ENCODE measurements at places on chromosomes 2 and 18.
A peak's percentile ranks its signal among the peaks of the same experiment; 100 is the strongest.

- peak; percentile 28 for DNase-seq
These were observed 416.8 kb upstream of the SLC14A2 start for GRCh38 chr18:45198526-45198925.

- DNase-seq = no peak
These were observed 240.9 kb downstream of the ICOS start for GRCh38 chr2:204177251-204177976.

DNA sequence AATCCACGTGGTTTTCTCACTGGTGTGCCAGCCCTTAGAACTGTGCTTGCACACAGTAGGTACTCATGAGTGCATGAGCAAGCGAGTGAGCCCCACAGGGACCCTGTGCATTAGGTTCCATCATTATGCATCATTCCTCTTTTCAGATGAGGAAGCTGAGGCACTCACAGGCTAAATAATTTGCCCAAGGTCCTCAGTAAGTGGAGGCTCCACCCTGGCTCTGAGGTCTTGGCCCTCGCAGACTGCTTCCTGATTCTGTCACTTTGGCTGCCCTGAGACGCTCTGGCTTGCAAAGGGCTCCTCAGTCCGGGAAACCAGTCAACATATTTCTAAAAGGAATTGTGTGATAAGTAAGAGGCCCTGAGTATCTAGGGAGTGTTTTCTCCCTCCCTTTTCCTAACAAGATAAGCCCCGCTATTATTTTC lies 71.7 kb downstream of the IL1R2 start:
- DNase-seq = peak; percentile 45

DNA sequence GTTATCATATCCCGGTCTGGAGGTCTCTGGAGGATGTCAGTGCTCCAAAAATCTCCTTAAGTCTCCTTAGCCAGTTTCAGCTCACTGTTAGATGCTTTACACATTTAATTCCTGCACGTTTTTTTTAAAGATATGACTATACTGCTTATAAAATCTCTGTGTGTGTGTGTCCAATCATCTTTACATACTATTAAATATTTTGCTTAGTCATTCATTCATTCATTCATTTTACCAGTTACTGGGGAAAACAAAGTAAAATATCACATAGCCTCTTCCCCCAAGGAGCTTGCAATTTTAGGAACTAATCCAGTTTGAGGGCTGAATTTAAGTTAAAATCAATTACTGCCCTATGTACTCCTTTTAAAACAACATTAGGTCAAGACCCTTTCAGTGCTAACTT lies 293.2 kb upstream of the LYPD1 start:
- no peak for DNase-seq

- peak; percentile 96 for DNase-seq
These were observed 256.6 kb upstream of the CTAGE1 start for GRCh38 chr18:22674272-22674671.

DNA sequence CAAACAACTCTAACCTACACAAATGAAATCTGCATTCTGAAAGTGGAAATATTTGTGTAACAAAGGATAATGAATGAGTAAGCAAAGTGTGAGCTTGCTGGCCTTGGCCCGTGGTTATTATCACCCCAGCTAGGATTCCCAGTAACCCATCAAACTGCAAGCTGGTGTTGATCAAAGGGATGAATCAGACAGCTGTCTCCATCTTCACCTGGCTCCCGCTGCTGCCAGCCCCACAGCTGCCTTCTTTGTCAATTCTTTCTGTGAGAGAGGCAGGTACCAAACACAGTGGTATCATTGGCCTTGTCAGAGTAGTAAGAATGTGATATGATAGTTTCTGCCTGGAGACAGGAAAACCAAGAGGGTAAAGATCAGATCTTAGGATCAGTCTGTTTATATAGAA lies 25.2 kb upstream of the RGPD4 start:
- no peak for DNase-seq

DNA sequence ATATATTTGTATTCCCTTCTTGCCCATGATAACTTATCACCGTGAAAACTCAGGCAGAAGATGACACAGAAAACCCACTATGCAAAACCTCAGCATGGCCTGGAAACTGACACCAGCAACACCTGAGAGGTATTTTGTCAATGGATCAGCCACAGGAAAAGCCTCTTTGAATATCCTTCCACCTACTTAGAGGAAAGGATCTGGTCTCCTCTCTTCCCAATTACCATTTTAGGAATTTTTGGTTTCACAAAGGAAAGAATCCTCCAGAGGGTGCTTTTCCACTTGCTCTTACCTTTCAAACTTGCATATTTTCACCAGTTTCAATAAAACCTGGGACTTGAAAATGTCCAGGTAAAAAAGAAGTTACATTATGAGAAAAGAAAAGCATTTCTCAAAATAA lies 20.0 kb upstream of the MEIS1 start:
- no peak for DNase-seq

GRCh38 chr2:96699621-96700020 lies 40.2 kb downstream of the LMAN2L start:
- DNase-seq = no peak

GRCh38 chr2:122451697-122452096 lies 696.2 kb downstream of the TSN start:
- no peak for DNase-seq

DNA sequence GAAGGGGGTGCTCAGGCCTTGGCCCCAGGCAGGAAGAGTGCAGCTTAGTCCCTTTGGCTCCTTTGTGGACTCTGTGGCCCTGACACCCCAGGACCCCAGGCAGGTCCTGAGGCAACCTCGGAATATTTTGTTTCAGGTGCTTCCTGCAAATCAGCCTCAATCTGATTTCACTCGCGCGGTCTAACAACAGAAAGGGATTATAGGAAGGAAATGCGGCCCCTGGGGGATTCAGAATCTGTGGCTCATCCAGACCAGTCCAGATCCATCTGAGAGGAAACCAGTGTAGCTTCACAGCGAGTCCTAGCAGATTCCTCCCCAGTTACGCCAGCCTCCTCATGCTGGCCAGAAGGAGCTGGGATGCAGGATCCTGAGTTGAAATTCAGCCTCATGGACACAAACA lies 59.5 kb upstream of the YWHAQ start:
- peak; percentile 90 for DNase-seq

DNA sequence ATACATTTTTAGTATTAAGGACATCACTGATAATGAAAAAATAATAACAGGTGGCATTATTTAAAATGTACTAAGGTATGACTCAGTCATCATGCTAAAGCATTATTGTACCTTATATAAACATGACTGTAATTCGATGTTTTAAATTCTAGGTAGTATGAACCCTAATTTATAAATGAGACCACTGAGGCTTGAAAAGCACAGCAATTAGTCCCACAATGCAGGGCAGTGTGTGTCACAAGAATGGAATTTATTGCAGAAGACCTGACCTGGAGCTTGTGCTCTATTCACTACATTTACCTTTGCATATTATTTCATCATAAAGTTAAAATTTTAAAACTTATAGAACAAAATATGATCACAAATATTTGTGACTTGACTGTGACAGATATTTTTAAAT lies 358.5 kb upstream of the DSEL start:
- no peak for DNase-seq

- DNase-seq = no peak
These were observed 345.9 kb upstream of the SPHKAP start for GRCh38 chr2:228527197-228527881.

DNA sequence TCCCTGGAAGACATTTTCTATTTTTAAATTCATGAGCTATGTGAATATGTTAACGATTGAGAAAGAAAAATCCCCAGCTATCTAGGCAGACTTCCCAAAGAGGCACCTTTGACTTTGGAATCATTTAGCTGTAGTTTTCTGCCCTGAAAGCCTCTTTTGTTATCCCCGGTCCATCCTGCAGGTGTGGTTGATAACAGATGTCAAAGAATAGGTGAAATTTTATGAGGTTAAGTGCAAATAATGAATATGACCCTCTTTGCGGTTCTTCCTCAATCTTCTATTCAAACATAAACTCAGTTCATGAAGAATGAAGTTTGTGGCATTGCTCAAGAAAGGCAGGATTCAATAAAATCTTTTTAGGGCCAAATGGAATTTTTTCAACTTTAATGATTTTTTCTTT lies 51.6 kb upstream of the ATP8B1 start:
- DNase-seq = no peak

- DNase-seq = no peak
These were observed 55.7 kb upstream of the PDE1A start for GRCh38 chr2:182482511-182482910.

DNA sequence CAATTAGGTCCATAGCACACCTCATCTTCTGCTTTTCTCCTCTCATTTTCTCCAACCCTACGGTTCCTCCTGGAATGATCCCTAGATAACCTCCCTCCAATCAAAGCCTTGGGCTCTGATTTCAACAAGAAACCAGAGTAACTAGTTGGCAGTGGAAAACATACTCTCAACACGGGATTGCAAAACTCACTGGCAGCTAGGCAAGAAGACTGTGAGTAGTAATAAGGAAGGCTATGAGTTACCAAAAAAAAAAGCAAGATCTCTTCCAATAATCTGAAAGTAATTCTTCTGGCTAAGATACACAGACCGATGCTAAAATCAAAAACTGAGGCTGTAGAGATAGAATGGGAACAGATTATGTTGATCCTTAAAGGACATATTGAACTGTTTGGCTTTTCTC lies 28.4 kb upstream of the CCDC102B start:
- no peak for DNase-seq

- DNase-seq = peak; percentile 48
These were observed 264.4 kb upstream of the FIGN start for GRCh38 chr2:164000176-164000575.

DNA sequence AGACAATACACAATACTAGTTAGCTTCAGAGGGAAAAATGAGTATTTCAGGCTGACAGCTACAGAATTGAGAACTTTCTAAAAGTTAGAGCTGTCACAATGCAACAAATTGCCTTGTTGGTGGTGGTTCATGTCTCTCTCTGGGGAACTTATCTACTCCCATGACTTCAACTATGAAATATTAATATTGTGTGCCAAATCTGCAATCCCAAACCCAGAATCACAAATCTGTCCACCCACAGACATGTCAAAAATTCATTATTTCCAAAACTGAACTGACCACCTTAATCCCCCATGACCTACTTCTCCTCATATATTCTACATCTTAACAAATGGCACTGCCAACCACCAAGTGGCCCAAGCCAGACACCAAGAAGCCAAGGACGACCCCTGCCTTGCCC lies 143.5 kb downstream of the TCF4 start:
- DNase-seq = no peak

GRCh38 chr18:25278394-25278793 lies 73.6 kb downstream of the ZNF521 start:
- peak; percentile 37 for DNase-seq

DNA sequence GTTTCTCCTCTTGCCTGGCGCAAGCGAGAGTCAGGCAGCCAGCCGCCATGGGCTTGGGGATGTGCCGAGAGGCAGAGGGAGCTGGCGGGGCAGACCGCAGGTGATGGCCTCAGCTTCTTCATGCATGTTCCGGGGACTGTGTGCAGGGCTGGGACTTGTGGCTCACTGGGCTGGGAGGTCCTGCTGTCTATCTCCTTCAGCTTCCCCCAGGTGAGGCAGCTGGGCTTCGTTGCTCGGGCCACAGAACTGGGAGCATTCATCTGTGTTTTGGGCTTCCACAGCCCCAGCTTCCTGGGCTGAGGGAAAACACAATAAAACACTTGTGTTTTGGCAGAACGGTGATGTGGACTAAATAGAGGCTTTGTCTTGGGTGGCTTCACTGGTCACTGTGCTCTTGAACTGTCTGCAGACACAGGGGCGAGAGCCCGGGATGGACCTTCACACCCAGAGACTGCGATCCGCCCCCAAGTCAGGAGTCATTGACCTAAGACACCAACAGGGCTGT lies 93.5 kb downstream of the DYSF start:
- no peak for DNase-seq

DNA sequence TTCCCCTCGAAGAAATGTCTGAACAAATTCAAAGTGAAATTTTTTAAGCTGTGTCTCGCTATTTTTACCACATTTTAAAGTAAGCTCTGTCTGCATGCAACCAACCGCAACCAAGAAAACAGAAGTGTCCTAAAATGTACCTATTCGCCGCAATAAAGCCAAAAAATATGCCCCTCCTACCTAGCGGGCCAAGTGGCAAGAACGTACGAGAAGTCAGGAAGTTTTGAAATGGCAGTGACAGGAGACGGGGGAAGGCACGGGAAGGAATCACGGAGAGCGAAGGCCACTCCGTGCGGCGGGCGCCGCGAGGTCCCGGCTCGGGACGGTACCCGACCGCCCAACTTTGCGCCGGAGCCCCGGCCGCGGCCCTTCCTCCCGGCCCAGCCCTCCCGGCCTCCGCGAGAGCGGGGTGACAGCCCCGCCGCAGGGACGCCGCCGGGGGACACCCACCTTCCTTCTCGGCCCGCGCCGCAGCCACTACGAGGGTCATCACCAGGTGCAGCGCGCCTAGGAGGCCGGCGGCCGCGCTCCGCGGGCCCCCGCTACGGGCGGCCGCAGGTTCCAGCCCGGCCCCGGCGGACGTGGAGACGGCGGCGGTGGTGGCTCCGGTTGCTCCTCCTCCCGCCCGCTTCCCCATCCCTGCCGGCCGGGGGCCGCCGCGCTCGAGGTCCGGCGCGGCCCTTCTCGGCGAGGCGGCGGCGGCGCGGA lies 568 bp downstream of the TMEM131 start:
- DNase-seq = peak; percentile 33

GRCh38 chr2:98790221-98790620 lies 59.3 kb upstream of the MGAT4A start:
- no peak for DNase-seq

- no peak for DNase-seq
These were observed 31.9 kb downstream of the MYO7B start for GRCh38 chr2:127567351-127567854.

GRCh38 chr2:2777213-2777612 lies 446.1 kb upstream of the MYT1L start:
- no peak for DNase-seq

DNA sequence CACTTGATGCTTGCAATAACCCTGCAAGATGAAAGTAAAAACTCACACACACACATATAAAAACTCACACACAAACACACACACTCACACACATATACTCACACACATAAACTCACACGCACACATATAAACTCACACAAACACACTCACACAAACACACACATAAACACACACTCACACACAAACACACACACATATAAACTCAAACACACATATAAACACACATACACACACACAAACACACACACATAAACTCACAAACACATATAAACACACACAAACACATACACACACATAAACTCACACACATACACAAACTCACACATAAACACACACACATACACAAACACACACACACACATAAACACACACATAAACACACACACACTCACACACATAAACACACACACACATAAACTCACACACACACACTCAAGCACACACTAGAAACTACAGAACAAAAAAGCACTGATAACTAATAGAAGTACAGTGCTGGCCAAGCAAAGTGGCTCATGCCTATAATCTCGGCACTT lies 117.7 kb upstream of the TEKT4 start:
- no peak for DNase-seq

GRCh38 chr2:85758361-85759256 lies 4.8 kb downstream of the ATOH8 start:
- no peak for DNase-seq

DNA sequence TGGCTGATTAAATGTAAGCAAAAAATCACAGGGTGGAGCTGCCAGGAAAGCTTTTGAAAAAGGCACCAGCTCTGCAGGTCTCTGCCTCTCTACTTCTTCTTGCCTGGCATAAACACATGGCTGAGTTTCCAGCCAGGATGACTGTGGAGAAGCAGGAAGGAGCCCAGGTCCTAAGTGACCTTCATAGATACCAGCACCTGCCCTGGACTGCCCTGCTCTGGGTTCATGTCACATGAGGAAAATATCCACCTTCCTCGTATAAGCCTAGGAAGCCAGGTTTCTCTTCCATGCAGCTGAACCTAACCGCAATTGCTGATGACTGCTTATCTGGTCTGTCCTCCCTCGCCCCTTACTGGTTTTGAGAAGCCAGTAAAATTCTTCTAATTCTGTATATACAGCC lies 47.8 kb upstream of the CREB1 start:
- DNase-seq = no peak

- peak; percentile 77 for DNase-seq
These were observed 31.9 kb downstream of the NRP2 start for GRCh38 chr2:205714058-205714776.

Measured in astrocyte of the spinal cord (primary cell).